ENCODE measurements at places on chromosomes 11 and 22. TPM values are rescaled to one million over a fixed set of nuclear protein-coding genes. Genes with fewer than 3 reads are reported as not detected.

The SPI1 gene
- 19.3 TPM for total RNA-seq

The APOA5 gene
- not detected for total RNA-seq

The LGALS12 gene
- total RNA-seq: not detected

The MIAT gene
- 1.2 TPM for total RNA-seq

The OR4D5 gene
- not detected for total RNA-seq

The IRF7 gene
- 8.6 TPM for total RNA-seq

The XKR3 gene
- not detected for total RNA-seq

The GNAZ gene
- 22.8 TPM for total RNA-seq

The C11orf52 gene
- total RNA-seq: 3.9 TPM

The PRR33 gene
- total RNA-seq: not detected

The CBLIF gene
- total RNA-seq: not detected

The C11orf24 gene
- total RNA-seq: 21.4 TPM

The MYOD1 gene
- total RNA-seq: not detected

The CELF1 gene
- total RNA-seq: 125 TPM

The TNNT3 gene
- not detected for total RNA-seq

- H3K27ac ChIP-seq: no peak overlapping the region
- DNase-seq: no peak
- no peaks in the 10 kb centered on the region for H3K36me3 ChIP-seq
- H3K27me3 ChIP-seq: no peaks in the 10 kb centered on the region
- no peak overlapping the region for H3K4me3 ChIP-seq
- no peaks in the 10 kb centered on the region for H3K4me1 ChIP-seq
Measured at GRCh38 chr11:12757416-12757815, 83.2 kb downstream of the TEAD1 start.

GRCh38 chr11:77470504-77470903 lies 3.4 kb downstream of the PAK1 start:
- no peak for DNase-seq
- H3K27me3 ChIP-seq: no peaks in the 10 kb centered on the region
- no peak overlapping the region for H3K27ac ChIP-seq
- H3K4me1 ChIP-seq: peaks cover 17% of the 10 kb centered on the region

DNA sequence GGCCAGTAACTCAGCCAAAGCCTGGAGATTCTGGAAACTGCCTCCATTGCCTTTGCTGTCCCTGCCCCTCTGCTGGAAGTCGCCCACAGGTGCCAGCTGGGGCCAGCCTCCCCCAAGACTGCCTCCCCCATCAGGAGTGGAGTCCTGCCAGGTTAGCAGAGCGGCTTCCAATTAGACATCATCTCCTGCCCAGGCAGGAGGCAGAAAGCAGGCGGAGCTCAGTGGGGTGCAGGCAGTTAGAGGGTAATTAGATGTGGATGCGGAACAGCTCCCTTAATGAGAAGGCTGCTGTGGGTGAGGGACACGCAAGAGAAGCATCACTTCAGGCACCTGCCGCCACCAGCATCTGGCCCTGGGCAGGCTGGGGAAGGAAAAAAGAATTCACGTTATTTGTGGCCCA lies 90.9 kb upstream of the TP53I11 start:
- no peak overlapping the region for H3K27ac ChIP-seq
- H3K4me3 ChIP-seq: no peak overlapping the region
- H3K36me3 ChIP-seq: no peaks in the 10 kb centered on the region
- H3K4me1 ChIP-seq: peaks cover 10% of the 10 kb centered on the region
- DNase-seq: no peak

- no peaks in the 10 kb centered on the region for H3K36me3 ChIP-seq
- H3K4me3 ChIP-seq: no peak overlapping the region
- no peak overlapping the region for H3K27ac ChIP-seq
- H3K4me1 ChIP-seq: no peaks in the 10 kb centered on the region
- DNase-seq: no peak
Measured at GRCh38 chr11:88297863-88298262, 39.7 kb downstream of the CTSC start.

GRCh38 chr11:11374358-11375148 lies 21.5 kb upstream of the CSNK2A3 start:
- no peaks in the 10 kb centered on the region for H3K27me3 ChIP-seq
- DNase-seq: no peak

- no peak for DNase-seq
- no peaks in the 10 kb centered on the region for H3K4me1 ChIP-seq
- peak overlapping the region; percentile 48 for H3K4me3 ChIP-seq
- no peaks in the 10 kb centered on the region for H3K36me3 ChIP-seq
- peak overlapping the region; percentile 76 for H3K27ac ChIP-seq
Measured at GRCh38 chr22:35839841-35840301, 122.2 kb downstream of the APOL5 start.

DNA sequence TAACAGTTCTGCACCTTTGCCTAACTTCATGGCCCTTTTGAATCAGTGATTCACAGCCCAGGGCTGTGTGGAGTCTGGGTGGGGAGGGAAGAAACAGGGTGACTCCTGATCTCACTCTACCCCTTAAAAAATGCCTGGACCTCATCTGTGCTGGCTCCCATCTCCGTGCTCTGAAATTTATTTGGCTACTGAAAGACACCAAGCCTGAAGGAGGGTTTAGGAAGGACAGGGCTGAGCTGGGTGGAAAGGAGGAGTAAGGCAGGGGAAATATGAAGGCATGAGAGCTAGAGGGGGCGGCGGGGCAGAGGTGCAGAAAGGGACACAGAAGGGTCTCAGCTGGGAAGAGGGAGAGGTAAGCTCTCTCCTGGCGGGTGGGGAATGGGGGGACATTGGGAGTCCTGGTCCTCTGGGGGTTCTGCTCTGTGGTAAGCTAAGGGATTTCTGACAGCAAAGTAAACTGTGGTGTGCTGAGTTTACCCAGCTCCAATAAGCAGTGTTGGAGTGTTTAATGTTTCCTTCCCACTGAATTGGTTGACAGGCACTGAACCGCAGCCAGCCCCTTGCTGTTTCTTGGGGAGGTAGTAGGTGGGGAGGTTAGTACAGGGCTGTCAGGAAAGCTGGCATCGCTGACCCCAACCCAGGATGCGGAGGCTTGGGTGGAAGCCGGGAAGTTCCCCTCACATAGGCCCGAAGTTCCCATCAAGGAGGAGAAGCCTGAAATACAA lies 71.1 kb downstream of the RPUSD4 start:
- peak; percentile 80 for DNase-seq
- H3K36me3 ChIP-seq: no peaks in the 10 kb centered on the region
- H3K27me3 ChIP-seq: no peaks in the 10 kb centered on the region

DNA sequence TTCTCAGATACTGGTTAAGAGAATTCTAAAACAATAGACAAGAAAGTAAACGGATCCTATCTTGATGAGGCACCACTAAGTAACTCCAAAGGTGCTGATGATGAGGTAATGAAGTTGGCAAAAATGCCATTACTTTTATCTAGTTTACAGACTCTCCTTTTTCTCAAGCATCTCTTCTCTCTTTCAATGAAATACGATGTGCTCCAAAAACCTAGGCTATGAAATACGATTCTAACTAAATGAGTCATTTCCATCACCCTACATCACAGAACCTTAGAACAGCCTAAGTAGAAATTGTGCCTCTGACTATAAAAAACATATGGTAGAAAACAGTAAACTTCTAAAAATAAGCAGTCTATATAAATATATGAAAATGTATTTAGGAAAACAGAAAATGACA lies 58.9 kb upstream of the ARHGAP32 start:
- DNase-seq: no peak
- no peaks in the 10 kb centered on the region for H3K27me3 ChIP-seq
- H3K4me1 ChIP-seq: no peaks in the 10 kb centered on the region
- no peak overlapping the region for H3K27ac ChIP-seq
- no peaks in the 10 kb centered on the region for H3K36me3 ChIP-seq

DNA sequence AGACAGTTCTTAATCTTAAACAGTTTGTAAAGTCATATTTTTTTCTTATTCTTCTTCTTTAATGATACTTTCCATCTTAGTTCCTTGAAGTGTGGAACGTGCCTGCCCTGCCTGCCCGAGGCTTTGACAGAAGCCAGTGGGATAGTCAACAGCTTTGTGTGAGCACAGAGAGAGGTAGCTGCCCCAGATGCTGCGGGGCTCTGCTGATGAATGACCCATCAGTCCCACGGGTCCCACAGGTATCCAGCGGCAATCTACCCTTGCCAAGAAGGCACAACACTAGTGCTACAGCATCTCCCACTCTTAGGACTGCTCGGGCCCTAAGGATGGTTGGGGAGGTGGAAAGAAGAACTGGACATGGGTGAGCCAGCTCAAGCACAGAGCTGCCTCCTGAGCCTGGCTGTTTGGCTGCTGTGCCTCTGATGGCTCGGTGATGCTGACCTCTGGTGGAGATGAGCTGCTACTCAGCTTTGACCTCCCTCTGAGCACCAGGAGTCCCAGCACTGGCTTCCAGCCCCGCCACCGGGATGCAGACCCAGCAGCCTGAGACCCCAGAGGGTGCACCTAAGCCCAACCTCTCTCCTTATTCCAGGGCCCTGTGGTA lies 11.8 kb upstream of the APLNR start:
- no peak overlapping the region for H3K4me3 ChIP-seq
- peak overlapping the region; percentile 35 for H3K27ac ChIP-seq
- H3K27me3 ChIP-seq: no peaks in the 10 kb centered on the region
- peaks cover 4% of the 10 kb centered on the region for H3K4me1 ChIP-seq

DNA sequence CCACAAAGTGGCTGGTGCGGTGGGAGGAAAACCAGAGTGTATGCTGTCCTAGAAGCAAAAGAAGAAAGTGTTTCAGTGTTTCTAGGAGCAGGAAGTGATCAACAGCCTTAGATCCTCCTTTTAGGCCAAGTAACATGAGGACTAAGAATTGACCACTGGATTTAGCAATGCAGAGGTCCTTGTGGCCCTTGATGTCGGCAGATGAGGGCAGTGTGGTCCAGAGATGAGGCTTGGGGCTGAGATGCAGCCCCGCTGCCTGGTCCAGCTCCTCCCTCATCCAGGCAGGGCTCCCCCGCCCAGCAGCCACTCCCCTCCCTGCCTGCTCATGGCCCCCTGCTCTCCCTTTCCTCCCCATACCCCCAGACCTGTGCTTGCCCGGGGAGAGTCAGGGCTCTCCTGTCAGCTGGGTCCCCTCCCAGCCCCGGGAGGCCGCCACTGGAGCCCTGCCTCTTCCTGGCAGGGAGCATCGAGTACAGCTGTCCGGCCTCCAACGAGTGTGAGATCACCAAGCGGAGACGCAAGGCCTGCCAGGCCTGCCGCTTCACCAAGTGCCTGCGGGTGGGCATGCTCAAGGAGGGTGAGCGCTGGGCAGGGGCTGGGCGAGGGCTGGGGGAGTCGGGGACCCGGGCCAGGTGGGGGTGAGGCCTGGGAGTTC lies 3.7 kb downstream of the TRMT112 start:
- no peaks in the 10 kb centered on the region for H3K27me3 ChIP-seq
- peak overlapping the region; percentile 53 for H3K27ac ChIP-seq
- DNase-seq: peak; percentile 88

GRCh38 chr11:82986446-82986845 lies 84.9 kb downstream of the DDIAS start:
- H3K36me3 ChIP-seq: peaks cover 60% of the 10 kb centered on the region
- H3K27me3 ChIP-seq: no peaks in the 10 kb centered on the region
- H3K4me3 ChIP-seq: no peak overlapping the region
- no peaks in the 10 kb centered on the region for H3K4me1 ChIP-seq

GRCh38 chr11:126011754-126012153 lies 50.9 kb downstream of the CDON start:
- peaks cover 21% of the 10 kb centered on the region for H3K36me3 ChIP-seq
- H3K4me1 ChIP-seq: no peaks in the 10 kb centered on the region
- no peak overlapping the region for H3K4me3 ChIP-seq
- no peak for DNase-seq
- H3K27ac ChIP-seq: no peak overlapping the region
- H3K27me3 ChIP-seq: no peaks in the 10 kb centered on the region

- peak overlapping the region; percentile 34 for H3K4me3 ChIP-seq
- peaks cover 37% of the 10 kb centered on the region for H3K4me1 ChIP-seq
- no peaks in the 10 kb centered on the region for H3K36me3 ChIP-seq
- no peaks in the 10 kb centered on the region for H3K27me3 ChIP-seq
- H3K27ac ChIP-seq: peak overlapping the region; percentile 68
Measured at GRCh38 chr11:134330611-134331353, 1.0 kb upstream of the GLB1L2 start.

GRCh38 chr11:101128571-101129202 lies 926 bp downstream of the PGR start:
- H3K27me3 ChIP-seq: no peaks in the 10 kb centered on the region
- H3K4me3 ChIP-seq: peak overlapping the region; percentile 79
- peak overlapping the region; percentile 79 for H3K27ac ChIP-seq
- DNase-seq: peak; percentile 68

DNA sequence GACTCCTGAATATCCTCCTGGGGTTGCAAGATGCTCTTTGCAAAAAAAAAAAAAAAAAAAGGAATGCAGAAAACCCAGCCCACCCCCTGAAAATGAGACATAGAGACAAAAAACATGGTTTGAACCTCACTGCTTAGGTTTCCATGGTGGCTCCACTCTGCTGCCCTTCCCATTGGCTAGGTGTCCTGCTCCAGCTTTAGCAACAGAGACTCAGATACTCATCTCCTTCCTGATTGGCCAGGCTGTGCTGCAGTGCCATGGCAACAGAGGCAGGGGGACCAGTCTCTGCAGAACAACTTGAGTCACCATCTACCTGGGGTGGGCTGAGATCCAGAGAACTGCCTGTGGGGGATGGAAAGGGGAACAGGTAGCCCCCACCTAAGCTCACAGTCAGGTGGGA lies 17.4 kb upstream of the YWHAH start:
- no peaks in the 10 kb centered on the region for H3K36me3 ChIP-seq
- no peaks in the 10 kb centered on the region for H3K4me1 ChIP-seq
- H3K27ac ChIP-seq: no peak overlapping the region
- H3K27me3 ChIP-seq: no peaks in the 10 kb centered on the region

GRCh38 chr11:120525261-120526171 lies 14.0 kb downstream of the GRIK4 start:
- H3K4me1 ChIP-seq: no peaks in the 10 kb centered on the region
- no peak overlapping the region for H3K27ac ChIP-seq
- no peaks in the 10 kb centered on the region for H3K36me3 ChIP-seq

DNA sequence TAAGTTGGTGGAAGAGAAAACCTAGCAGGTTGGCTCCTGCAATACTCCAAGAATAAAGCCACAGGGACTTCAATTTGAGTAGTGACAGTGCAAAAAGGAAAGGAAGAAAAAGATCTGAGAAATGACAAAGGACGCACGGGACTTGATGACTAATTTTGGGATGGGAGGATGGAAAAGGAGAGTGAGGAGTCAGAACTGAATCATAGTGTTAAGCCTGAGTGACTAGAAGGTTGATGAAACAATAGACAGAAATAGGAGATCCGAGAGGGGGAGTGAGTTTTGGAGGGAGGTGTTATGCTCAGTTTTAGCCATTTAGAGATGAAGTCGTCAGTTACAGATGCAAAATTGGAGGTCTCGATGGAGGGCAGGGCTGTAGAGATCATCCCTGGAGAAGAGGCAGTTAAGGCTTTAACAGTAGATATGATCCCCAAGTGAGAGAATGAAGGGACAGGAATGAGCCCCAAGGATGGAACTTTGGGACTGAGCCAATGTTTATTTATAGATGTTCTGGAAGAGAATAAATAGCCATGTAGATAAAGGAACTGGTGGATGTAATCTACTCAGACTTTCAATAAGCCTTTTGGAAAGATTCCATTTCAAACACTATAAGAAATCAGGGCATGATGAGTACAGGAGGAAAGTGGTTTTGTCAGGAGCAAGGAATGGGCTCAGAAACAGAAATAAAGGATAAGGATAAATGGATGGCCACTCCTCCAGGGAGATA lies 108.9 kb upstream of the NCAM1 start:
- H3K4me1 ChIP-seq: no peaks in the 10 kb centered on the region
- no peak for DNase-seq
- no peak overlapping the region for H3K4me3 ChIP-seq
- H3K27ac ChIP-seq: no peak overlapping the region
- H3K27me3 ChIP-seq: no peaks in the 10 kb centered on the region

- peaks cover 4% of the 10 kb centered on the region for H3K27me3 ChIP-seq
- no peak overlapping the region for H3K4me3 ChIP-seq
- H3K4me1 ChIP-seq: no peaks in the 10 kb centered on the region
- DNase-seq: no peak
- H3K27ac ChIP-seq: no peak overlapping the region
- no peaks in the 10 kb centered on the region for H3K36me3 ChIP-seq
Measured at GRCh38 chr11:129704831-129705230, 110.8 kb upstream of the TMEM45B start.
